Foreskin keratinocyte (primary cell): ENCODE measurements at places on chromosomes 2 and 18. TPM values are rescaled to one million over a fixed set of nuclear protein-coding genes. Genes with fewer than 3 reads are reported as not detected.

- no peak for DNase-seq
Observed at GRCh38 chr2:129772190-129772579, 207.3 kb upstream of the RAB6C start.

DNA sequence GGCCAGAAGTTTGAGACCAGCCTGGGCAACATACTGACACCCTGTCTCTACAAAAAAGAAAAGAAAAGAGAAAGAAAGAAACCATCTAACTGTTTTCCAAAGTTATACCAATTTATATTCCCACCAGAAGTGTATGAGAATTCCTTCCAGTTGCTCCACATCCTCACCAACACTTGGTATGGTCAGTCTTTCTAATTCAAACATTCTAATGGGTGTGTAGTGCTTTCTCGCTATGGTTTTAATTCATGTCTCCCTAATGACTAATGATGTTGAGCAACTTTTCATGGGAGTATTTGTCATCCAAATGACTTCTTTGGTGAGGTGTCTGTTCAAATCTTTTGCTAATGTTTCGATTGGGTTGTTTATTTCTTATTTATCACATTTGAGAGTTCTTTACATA, 10.5 kb upstream of the B3GNT7 start:
- no peak for DNase-seq

DNA sequence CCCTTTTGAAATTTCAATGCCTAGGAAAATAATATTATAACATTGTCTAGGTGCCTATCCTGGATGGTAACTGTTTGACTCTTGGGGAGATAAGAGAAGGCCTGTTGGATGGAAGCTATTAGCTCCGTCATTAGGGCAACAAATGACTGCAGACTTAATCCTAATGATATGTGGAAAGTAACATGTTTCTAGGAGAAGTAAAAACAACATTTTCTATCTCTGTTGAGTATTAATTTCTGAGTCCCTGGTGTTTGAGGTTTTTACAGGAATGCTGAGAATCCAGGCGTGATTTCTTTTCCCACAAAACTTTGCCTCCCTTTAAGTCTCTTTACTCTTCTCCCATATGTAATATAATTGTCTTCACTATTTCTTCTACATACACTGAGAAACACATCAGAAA, 159.1 kb downstream of the GALNT1 start:
- no peak for DNase-seq

DNA sequence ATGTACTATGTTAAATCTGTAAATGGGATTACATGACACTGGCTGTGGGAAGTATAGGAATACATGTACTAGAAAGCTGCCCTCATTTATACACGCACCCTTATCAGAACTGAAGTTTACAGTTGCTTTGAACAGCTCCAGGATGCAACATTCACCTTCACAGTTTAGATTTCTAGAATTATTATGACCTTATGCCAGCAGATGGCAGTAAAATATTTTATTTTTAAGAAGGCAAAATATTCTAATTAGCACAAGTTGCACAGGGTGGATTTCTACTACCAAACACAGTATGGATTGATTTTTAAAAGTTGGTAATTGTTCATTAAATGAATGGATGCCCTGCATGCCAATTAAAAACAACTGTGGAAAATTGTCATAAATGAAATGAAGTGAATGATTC, 670.4 kb downstream of the KCNJ3 start:
- no peak for DNase-seq

GRCh38 chr2:46643951-46644350, 164.6 kb downstream of the TMEM247 start:
- peak; percentile 76 for DNase-seq

The DNMT3A gene
- total RNA-seq: 6.6 and 8.0 TPM in 2 replicates

The REG3G gene
- total RNA-seq: not detected in 2 replicates

- peak; percentile 48 for DNase-seq
Observed at GRCh38 chr2:212227755-212228154, 310.8 kb downstream of the ERBB4 start.

The CNDP1 gene
- total RNA-seq: not detected in 2 replicates

DNA sequence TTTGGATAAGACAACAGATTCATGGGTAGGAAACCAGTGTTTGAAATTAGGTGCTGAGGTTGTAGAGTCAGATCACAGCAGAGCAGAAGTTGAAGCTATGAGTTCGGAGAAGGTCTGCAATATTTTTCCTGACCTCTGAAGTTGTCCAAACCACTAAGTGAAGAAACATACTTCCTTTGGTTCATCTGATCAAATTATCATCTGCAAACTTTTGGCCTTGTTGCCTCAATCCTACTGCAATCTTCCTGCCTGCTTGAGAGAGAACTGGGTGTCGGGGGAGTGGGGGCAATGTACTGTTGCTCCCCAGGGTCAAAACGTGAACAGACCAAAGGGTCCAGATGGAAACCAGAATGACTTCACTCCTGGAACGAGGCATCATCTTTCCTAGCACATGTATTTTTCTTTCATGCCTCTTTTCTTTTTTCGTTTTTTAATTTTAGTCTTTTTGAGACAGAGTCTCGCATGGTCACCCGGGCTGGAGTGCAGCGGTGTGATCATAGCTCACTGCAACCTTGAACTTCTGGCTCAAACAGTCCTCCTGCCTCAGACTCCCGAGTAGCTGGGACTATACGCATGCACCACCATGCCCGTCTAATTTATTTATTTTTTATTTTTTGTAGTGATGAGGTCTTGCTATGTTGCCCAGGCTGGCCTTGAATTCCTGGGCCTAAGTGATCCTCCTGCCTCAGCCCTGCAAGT, 42.7 kb downstream of the RAB31 start:
- no peak for DNase-seq

The CKAP2L gene
- total RNA-seq: 30.1 and 40.8 TPM in 2 replicates

The BOLL gene
- not detected in 2 replicates for total RNA-seq

DNA sequence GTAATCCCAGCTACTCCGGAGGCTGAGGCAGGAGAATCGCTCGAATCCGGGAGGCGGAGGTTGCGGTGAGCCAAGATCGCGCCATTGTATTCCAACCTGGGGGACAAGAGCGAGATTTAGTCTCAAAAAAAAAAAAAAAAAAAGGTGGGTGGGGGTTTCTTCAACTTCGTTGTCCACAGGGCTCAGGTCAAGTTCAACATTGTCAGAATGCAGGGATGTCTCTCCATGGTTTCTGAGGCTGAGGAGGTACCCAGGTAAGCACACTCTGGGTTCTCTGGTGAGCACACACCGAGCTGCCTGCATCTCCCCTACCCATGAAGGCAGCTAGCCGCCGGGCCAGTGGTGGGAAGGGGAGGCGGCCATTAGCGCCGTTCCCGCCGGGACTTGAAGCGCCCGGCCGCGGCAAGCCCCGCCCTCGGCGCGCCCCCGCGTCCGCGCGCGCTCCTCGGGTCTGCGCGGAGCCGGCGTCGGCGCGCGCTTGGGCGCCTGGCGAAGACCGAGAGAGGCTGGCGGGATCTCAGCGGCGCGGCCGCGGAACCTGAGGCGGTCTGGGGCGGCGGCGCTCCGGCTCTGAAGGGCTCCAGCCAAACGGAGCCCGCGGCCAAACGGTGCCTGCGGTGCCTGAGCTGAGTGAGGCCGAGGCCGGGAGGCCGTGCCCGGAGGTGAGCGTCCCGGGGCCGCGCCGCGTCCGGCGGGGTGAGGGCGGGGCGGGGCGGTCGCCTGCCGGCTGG, at the start of gene UBXN2A:
UBXN2A (plus strand) TSS at position 477 of the 731 bp plus-strand sequence. CDS start 17,852 bp downstream, outside the sequence.
- DNase-seq: peak; percentile 40

The CDH2 gene
- total RNA-seq: 0.25 and 0.95 TPM in 2 replicates

The REG3A gene
- total RNA-seq: not detected in 2 replicates

- peak; percentile 25 for DNase-seq
Observed at GRCh38 chr18:68764016-68764415, 33.9 kb upstream of the CCDC102B start.

GRCh38 chr2:70738159-70738558, 29.8 kb downstream of the ADD2 start:
- peak; percentile 94 for DNase-seq

DNA sequence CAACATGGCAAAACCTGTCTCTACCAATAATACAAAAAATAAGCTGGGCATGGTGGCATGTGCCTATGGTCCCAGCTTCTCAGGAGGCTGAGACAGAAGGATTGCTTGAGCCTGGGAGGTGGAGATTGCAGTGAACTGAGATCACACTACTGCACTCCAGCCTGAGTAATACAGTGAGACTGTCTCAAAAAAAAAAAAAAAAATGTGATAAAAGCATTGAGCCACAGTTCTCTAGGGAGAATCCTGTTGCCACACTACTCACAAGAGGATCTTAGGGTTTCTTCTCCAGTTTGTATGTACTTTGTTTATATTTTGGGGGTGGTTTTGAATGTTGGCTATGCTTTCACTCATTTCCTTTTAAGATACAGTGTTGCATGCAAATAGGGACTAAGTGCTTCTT, 62.0 kb downstream of the TMEM185B start:
- DNase-seq: no peak

DNA sequence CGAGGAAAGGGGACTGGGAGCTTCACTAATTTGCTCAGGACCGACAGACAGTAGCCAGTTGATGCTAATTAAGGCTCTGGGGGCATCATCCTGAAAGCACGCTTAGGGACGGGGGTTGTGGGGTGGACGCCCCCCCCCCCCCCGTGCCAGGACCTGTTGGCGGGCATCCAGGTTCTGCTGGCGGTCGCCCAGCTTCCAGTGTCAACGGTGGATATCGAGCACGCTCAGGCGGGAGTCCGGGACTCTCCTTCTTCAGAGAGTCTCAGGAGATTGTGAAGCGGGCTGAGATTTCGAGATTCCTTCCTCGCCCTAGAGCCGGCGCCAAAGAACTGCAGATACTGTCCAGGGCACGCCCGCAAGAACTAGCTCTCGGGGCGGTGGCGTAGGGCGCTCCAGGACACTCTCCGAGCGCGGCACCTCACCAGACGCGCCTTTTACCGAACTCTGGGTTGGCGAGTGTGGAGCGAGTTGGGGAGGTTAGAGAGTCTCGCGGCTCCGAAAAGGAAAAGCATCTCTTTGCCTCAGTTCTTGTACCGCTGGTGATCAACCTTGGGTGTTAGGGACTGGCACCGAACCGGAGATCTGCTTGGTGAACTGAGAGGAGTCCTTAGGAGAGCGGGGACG, 5.6 kb downstream of the RAX start:
- no peak for DNase-seq

GRCh38 chr2:149652526-149652925, 65.0 kb upstream of the MMADHC start:
- no peak for DNase-seq

DNA sequence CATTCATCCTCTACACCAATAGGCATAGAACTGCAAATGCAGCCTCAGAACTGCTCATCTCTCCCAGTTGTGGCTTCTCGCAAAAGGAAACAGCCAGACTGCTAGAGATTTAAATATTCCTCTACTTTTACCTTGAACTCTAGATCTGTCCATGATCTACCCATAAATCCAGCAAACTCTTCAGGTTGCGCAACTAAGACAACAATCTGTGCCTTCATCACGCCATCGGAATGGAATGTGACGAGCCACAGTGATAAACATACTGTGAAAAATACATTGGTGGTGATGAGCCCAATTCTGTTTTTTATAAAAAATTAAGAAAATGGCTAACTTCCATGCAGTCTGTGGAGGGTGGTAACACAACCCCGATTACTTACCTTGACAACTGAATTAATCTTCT, 626.7 kb downstream of the LRRTM4 start:
- DNase-seq: peak; percentile 23

The DAW1 gene
- total RNA-seq: 0.39 and 0.44 TPM in 2 replicates

DNA sequence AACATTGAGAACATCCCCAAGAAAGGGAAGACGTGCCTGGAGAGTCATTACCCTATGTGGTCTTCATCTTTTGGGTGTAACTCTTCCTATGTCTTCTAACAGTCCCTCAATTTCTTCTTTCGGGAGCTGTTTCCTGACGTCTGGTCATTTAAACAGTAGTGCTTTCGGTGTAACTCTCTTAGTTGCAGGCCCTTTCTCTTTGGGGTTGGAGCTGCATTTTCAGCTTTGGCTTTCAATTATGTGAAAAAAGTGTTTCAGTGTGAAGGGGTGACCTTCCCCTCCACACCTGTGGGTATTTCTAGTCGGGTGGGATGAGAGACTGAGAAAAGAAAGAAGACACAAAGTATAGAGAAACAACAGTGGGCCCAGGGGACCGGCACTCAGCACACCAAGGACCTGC, 105.9 kb downstream of the CERS6 start:
- DNase-seq: no peak

- no peak for DNase-seq
Observed at GRCh38 chr2:197251576-197251975, 59.0 kb downstream of the ANKRD44 start.

- peak; percentile 54 for DNase-seq
Observed at GRCh38 chr18:72174972-72175649, 369.0 kb downstream of the CBLN2 start.

The RFX8 gene
- 0.18 TPM in 1 of 2 replicates, not detected in the other for total RNA-seq

- DNase-seq: no peak
Observed at GRCh38 chr2:4247791-4248190, 544.4 kb downstream of the DCDC2C start.

GRCh38 chr2:237765875-237766274, 32.7 kb upstream of the RBM44 start:
- DNase-seq: no peak

DNA sequence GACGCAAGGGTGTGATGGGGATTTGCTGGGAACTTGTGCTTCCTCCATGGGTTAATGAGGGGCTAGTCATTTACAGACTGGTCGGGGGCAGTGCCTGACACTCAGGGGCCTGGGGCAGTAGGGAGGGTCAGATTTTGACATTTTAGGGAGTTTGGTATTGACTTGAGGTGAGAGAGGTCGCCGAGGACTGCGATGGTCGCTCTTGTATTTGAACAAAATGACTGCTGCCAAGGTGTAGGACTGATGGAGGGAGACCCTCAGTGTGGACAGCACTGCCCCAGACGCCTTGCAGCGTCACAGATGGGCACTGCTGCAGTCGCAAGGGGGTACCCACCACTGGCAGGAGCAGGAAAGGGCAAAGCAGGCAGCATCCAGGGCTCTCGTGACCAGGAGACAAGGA, 182.9 kb downstream of the RTP5 start:
- no peak for DNase-seq

- DNase-seq: no peak
Observed at GRCh38 chr2:207594264-207594663, 30.9 kb downstream of the METTL21A start.

DNA sequence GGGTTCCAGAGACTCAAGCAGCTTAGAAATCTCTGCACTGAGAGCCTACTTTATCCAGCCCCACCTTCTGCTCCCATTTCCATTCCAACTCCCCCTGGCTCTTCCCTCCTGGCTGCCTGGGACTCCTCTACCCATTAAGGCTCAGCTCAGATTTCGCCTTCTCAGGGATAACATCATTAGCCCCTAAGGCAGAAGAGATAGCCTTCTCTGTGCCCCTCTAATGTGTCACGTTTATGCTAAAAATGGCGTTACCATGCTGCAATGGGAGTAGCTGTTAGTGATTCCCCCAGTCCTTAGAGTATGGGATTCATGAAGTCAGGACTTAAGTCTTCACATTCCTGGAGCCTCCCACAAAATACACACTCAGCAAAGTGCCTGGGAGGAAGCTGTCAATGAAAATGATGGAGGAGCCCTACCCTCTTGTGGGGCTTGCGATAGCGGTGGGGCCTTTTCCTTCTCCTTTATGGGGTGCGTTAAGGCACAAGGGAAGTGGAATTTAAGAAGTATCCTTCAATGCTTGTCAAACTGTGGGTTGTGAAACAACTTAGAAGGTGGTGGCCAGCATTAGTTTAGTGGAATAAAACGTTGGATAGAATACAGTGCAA, 144.7 kb upstream of the COPS8 start:
- DNase-seq: no peak

- DNase-seq: no peak
Observed at GRCh38 chr2:127577208-127577475, 41.7 kb downstream of the MYO7B start.

The STON1 gene
- 0.67 and 0.99 TPM in 2 replicates for total RNA-seq

GRCh38 chr18:36298126-36298741, 721 bp downstream of the FHOD3 start:
- no peak for DNase-seq

The ALK gene
- total RNA-seq: not detected in 2 replicates

- peak; percentile 69 for DNase-seq
Observed at GRCh38 chr2:235027558-235028214, 75.9 kb downstream of the SH3BP4 start.

The EGR4 gene
- total RNA-seq: not detected in 2 replicates
